ENCODE measurements at places on chromosomes 16 and 17.

- no peak for DNase-seq
These were observed 21.0 kb upstream of the EVPL start for GRCh38 chr17:76048025-76048605.

DNA sequence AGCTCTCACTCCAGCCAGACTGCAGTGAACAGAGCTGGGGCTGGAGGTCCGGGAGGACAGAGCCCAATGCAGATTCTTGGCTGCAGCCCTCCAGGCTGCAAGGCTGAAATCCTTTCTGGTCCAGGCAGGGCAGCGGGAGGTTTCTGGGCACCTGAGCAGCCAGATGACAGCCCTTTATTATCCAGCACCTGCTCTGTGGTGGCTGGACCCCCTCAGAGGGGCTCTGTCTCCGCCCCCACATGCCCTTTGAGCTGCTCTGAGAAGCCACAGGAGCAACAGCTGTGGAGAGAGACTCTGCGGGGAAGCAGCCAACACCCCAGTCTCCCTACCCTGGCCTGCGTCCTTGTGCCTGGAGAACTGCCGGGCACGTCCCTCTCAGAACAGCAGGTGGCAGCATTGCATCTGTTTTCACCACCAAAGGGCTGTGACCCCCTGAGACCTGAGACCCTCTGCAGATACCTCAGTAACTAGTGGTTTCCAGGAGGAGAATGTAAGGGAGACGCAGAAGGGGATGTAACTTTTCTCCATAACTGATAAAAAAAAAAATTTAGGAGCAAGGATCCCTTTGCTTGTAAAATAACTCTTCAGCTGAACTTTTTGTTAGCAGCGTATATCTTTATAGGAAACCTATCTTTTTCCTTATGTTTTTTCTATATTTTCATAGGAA is 3.7 kb upstream of the CNP start:
- peak; percentile 54 for DNase-seq

DNA sequence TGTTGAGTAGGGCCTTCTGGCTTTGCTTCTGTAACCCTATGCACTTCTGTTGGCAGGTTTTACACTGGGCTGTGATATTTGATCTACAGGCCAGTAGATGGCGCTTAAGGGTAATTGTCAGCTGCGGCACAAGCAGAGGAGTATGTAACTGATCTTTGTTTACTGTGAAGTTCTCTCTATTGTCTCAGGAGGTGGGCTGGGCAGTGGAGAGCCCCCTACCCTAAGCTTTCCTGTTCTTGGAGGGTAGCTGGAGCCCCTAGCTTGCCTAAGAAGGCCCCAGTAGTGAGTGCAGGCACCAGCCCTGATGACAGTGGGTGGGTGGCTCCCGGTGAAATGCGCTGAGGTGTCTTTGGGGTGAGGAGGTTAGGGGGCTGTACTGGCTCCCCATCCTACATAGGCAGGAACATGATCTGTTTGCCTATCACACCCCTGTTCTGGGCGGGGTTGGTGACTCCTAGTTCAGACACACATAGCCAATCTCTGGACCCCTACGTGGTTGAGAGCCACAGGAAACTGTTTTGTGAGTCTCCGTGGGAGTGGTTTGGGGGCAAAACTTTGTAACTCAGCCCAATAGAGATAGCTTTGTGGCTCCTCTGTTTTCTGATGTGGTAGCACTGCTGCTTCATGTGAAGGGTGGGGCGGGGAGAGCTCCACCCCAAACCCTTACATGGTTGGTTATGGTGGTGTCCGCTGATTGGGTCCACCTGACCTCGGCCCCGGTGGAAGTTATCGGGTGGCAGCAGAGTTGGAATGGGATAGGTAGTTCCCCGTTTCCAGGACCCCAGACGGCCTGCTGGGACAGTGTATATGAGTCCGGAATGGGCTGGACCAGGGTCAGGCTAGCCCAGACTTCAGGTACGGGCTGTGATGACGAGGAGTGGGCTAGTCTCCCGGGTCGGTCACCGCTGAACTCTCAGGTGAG is 60.4 kb downstream of the SLFN11 start:
- DNase-seq, result peak; percentile 57

GRCh38 chr17:82281502-82282238 is 8.2 kb upstream of the CSNK1D start:
- no peak for DNase-seq
